ENCODE measurements at places on chromosomes 7 and 10.

DNA sequence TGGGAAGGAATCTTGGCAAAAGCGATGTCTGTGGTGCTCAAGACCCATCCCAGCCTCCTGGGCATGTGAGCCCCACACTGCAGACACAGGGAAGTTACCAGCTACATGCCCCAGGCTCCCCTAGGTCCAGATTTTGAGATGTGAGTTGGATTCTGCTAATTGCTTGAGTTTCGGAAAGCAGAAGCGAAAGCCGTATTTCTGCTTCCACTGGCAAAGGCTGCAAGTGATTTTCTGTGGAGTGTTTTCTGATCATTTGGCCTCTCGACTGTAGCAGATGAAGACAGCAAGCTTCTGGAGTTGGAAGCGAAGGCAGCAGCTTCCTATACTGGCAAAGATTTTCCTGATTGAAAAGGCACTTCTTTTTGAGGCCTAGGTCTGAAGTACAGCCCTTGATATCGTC lies 29.6 kb downstream of the ANKRD16 start:
- DNase-seq = no peak

DNA sequence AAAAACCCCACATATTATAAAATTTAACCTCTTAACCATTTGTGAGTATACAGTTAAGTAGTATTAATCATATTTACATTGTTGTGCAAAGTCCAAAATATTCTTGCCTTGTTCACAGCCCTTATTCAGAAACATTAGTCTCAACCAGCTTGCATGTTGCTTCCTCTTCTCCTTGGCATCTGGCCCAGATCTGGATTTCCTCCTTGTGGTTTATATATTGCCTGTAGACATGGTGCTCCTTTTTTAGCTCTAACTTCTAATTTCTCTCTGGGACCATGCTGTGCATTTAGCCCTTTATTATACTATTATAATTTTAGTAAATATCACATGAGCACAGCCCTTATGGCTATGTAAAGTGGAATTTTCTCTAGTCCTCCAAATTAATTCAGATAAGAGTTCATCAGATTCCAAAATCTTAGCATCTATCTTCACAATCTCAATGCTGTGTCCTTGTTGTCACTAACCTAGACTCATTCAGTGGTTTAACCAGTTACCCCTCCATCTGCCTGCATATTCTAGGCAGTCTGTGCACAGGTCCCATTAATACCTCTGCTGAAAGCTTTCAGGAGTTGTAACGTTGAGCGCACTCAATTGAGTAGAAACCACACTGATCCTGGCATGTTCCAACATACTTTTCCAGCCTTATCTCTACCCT lies 7.9 kb downstream of the CPED1 start:
- peak; percentile 89 for DNase-seq

GRCh38 chr10:103550229-103550628 lies 56.7 kb downstream of the NEURL1 start:
- DNase-seq = no peak

- no peak for DNase-seq
Measured at GRCh38 chr7:25034136-25034535, 54.2 kb upstream of the OSBPL3 start.

DNA sequence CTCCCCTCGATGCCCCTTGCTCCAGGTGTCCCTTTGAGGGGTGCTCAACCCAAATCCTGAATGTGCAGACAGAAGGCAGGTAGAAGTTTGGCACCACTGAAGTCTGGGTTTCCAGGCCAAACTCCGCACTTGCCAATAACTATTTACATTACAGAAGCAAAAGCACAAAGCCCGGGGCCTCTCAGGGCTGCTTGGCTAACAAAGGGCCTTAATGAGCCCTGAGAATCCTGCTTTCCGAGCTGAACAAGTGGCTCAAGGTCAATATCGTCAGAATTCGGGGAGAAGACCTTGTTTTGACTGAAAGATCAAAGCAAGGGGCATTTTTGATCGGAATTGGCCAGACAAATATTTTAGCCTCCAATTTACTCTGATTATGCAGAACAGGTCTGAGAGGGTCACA lies 189.9 kb downstream of the HERPUD2 start:
- DNase-seq = no peak

GRCh38 chr7:71140264-71140663 lies 8.3 kb downstream of the GALNT17 start:
- DNase-seq = no peak

DNA sequence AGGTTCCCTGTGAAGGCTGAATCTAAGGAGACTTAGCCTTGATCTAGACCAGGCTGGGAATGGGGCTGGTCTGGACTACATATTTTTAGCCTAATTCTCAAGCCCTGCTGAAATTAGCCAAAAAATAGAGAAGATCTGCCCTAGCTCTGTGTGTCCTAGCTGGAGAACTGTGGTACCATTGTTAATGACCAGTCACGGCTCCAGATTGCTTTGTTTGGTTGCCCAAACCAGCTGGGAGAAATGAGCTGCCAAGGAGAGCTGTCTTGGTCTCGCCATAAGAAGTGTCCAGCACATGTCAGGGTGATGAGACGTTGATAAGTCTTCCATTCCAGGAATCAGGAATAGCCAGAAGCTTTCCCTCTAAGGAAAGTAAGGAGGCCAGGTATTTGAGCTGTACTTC lies 20.7 kb downstream of the GBX1 start:
- no peak for DNase-seq

GRCh38 chr7:85186083-85186520 lies 754 bp downstream of the SEMA3D start:
- no peak for DNase-seq

- no peak for DNase-seq
Measured at GRCh38 chr10:104069613-104070012, 16.1 kb downstream of the COL17A1 start.

GRCh38 chr10:103077491-103078308 lies 115.4 kb downstream of the NT5C2 start:
- no peak for DNase-seq

DNA sequence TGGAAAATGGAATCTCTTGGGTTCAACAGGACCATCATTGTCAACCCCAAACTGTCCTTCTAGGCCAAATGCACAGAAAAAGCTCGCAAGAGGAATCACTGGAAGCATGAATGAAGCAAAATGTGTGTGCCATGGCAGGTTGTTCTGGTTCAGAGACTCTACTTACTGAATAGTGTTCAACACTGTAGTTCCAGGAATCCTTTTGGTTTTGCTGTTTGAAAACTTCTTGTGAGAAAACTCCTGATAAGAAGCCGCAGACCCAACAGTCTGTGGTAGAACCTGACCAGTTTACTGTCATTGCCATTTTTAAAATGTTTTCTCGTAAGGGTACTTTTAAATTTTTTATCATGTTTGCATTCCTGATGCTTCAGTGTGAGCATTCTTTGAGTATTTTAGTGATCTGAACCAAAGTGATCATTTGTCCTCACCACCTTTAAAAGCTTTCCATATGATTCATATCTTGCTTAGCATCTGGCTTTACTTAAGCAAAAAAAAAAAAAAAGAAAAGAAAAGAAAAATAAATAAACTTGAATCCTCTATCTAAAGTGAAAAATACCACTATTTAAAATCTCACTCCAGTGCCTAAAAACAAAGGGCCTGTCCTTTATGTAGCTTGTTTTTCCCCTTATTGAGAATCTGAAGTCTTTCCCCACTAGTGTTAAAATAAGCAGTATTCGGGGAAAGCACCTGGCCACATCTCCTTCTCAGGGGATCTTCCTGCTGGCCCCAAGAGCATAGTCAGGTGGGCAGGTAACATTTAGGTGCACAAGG lies 92.4 kb downstream of the WNT2 start:
- DNase-seq = no peak

DNA sequence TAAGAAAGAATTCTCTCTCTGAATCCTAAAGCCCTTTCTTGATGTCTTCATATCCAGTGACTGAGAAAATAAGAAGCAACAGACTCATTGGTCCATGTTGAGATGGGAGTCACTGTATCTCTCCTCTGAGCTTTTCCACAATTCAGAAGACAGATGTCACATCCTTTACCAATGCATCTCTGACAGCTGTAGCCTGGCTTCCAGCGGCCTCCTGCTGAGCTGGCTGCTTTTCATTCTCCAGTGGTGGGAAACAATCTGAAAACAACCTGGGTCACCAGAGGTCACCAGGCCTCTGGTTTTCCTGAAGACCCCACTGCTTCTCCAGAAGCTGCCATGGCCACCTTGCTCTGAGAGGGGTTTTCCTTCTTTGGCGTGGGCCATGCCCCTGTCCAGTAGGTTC lies 18.3 kb upstream of the RPA3 start:
- DNase-seq = no peak

GRCh38 chr7:123237-123636 lies 69.1 kb upstream of the FAM20C start:
- no peak for DNase-seq

DNA sequence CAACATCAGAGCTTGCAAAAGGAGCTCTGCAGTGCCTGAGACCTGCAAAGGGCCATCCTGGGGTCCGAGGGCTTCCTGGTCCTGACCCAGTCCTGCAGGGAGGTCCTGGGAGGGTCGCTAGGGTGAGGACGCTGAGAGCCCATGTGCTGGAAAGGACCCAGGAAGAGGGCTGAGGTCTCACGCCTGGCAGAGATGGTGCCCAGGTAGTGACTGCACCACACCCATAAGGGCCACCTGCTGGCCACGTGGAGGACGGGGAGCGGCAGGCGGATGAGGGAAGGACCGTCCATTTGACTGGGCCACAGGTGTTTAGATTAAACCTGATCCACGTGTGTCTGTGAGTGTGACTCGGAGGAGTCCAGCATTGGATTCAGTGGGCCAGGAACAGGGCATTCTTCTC lies 392.8 kb downstream of the DNAJB6 start:
- no peak for DNase-seq

DNA sequence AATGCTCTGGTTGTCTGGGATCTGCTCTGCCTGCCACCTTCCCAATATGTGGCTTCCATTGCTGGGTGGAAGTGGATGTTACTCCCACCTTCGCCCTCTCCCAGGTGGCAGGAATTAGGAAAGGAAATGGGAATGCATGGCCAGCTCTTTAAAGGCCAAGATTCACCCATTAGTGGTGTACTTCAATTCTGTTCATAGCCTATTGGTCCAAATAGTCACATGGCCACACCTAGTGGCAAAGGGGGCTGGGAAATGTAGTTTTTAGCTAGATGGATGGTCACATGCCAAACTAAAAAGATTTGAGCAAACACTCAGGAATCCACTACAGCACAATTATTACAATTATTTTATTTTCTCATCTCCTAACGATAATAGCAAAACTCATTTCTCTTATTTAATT lies 135.1 kb downstream of the NPY start:
- no peak for DNase-seq

- no peak for DNase-seq
Measured at GRCh38 chr10:4720463-4720862, 105.5 kb upstream of the AKR1E2 start.

GRCh38 chr7:739983-740942 lies 13.2 kb upstream of the PRKAR1B start:
- DNase-seq = no peak

DNA sequence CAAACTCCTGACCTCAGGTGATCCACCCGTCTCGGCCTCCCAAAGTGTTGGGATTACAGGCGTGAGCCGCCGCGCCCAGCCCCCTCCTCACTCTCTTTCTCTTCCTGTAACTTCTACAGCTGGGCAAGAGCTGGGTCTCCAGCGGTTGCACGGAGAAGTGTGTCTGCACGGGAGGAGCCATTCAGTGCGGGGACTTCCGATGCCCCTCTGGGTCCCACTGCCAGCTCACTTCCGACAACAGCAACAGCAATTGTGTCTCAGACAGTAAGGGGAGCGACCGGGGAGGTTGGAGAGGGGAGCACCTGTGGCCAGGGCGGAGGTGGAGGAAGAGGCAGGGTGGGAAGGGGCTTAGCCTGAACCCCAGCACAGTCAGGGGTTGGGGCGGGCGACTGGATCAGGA lies 41.4 kb downstream of the EPHB4 start:
- DNase-seq = no peak

DNA sequence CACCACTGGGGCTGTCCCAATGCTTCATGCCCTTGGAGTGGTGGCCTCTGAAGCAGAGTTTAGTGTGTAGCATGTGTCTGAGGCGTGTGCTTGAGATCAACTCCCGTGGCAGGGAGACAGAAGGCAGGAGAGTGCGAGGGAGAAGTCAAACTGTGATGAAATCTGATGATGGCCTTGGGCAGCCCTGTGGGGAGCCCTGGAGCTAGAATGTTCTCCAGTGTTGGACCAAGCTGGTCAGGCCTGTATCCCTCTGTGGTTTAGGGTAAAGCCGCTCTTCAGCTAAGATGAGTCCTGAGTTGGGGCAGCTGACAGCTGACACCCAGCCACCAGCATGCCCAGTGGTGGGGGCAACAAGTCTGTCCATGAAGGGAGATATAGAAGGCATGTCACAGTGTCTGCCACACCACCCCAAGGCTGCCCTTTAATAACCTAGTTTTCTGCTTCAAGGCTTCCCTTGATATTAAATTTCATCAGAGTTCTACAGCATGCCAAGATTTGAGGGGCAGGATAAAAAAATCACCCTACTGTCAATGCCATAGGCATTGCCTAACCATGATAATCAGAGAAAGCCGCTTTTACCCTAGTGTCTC lies 170.5 kb upstream of the SVIL start:
- no peak for DNase-seq

DNA sequence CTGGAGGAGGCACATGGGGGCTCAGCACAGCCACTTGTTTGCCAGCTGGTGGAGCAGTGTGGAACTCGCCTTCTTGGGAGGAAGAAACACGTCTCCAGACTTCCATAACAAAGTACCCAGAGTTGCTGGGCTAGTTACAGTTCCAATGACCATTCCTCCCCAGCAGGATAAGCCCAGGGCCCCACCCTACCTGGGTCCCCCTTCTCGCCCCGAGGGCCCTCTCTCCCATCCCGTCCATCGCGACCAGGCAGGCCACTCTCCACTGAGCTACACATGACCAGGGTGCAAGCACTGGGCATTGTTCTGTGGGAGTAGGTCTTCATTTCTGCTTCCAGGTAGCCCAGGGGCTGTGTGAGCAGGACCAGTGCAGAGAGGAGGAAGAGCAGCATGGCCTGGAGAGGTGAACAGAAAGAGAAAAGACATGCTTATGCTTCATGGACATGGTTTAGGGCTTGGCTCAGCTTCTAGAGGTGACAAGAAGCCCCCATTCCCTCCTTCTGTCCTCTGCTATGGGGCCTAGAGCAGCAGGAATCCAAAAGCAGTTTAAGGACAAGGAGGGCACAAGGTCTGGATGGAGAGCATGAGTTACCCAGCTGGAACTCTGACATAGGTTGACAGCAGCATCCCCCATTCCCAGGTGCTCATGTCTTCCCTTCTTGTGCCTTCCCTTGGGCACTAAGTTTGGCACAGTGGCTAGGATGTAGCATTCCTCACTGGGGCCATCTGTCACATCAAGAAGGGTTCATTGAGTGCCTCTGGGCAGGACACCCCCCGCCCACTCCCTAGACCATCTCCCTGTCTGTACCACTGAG lies 2.4 kb downstream of the SFTPD start:
- DNase-seq = no peak
